ENCODE measurements at places on chromosomes 2 and 18. TPM values are rescaled to one million over a fixed set of nuclear protein-coding genes. Genes with fewer than 3 reads are reported as not detected.

DNA sequence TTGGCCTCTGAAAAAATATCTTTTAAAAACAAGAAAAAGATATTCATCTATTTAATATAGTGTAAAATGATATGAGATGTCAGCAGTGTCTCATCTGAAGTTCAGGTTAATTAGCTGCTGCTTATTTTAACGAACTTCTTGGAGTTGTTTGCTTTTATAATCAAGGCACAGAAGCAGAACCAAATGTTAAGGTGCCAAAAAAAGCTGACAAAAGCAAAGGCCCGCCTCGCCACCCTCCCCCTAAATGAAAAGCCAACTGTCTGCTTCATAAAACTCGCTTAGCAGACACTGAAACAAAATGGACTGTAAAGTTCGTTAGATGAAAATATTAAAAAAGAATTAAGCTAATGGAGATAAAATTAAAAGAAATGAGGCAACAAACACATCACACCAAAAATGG, 562.6 kb downstream of the ZEB2 start:
- no peak for DNase-seq

NFATC1 gene
- total RNA-seq: 37.1 TPM

DNA sequence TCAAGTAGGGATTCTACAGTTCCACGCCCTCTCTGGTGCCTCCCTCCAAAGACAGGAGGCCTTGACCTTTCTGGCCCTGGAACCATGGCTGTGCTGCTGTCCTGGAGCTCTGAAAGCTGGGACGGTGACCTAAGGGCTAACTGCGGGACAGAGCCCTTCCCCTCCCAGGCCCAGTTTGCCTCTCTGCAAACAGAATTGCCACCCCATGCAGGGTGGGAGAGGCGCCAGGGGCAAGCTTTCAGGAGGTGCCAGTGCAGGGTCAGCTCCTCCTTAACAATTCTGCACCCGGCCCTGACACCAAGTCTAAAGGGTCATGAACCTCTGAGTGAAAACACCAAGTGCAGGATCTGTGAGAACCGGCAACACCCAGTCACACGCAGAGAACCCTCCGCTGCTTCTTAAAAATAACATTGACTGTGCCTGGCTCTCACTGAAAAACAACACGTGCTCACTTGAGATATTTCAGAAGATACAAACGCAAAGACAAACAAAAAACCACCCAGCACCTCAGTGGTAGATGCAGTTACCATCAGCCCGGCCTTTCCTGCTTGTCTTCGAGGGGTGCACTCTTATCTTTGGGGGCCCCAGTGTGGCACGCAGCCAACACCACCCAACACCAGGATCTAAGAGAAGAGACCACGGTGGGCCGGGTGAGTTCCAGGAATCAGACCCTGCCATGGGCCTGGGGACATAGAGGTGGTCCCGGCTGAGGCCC, 1.1 kb upstream of the SNED1 start:
- DNase-seq: no peak

NEUROD1 gene
- total RNA-seq: not detected

GRCh38 chr18:69981948-69982347, 34.3 kb upstream of the CD226 start:
- DNase-seq: no peak

NPHP1 gene
- total RNA-seq: 0.27 TPM

- DNase-seq: no peak
Measured at GRCh38 chr2:98538280-98539041, 69.9 kb downstream of the COA5 start.

DNA sequence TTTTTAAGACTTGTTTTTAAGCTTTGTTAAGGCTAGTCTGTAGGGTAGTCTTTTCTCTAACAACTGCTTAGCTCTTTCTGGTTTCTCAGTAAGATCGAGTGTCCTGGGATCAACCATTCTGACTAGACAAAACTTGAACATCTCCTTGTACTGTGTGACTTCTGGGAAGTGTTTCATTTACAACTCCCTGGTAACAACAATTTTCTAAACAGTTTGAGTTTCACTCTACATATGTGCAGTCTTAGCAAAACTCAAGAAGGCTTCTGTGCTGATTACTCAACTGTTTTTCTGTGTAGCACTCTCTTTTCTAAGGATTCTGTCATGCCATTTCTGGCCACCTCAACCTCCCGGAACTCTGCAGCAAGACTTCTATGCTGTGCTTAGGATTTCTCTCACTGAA, 204.5 kb downstream of the KIAA1328 start:
- DNase-seq: no peak

Measured in activated CD4-positive, alpha-beta T cell treated with anti-CD3 and anti-CD28 coated beads, Interleukin-2, amount 10 ng/mL, durations not matched to agents 7 days and 5 days (primary cell).